ENCODE measurements at places on chromosomes 6 and 20.

DNA sequence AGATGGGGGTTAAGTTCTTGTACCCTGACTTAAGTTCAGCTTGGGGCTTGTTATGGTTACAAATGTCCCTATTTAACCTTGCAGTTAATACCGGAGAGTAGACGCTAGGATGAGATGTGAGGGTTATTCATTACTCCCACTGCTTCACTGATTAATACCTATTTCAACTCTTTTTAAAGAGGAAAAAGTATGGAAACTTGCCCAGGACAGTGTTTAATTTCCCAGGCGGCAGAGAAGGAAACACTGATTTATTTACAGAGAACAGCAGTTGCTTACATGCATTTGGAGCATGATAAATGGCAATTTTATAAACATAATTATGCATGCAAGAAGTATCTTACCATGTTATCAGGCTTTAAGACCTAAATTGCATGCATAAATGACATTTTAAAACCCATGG, 137.7 kb downstream of the RCAN2 start:
- DNase-seq: no peak

DNA sequence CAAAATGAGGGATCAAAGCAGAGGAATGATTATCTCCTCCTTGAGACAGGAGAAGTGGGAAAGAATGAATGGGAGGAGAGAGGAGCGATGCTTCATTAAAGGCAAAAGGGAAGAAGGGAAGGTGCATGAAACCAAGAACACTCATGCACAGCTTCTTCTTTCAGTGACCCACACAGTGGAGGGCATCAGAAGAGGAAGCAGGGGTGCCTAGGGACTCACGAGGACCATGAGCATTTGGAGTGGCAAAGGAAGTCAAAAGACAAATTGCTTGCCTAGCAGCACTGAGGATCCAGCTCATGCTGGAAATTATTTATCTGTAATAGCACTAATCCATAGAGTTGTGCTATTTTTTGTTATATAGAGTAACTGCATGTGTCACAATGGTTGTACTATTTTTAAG, 66.1 kb downstream of the SMLR1 start:
- DNase-seq: no peak

DNA sequence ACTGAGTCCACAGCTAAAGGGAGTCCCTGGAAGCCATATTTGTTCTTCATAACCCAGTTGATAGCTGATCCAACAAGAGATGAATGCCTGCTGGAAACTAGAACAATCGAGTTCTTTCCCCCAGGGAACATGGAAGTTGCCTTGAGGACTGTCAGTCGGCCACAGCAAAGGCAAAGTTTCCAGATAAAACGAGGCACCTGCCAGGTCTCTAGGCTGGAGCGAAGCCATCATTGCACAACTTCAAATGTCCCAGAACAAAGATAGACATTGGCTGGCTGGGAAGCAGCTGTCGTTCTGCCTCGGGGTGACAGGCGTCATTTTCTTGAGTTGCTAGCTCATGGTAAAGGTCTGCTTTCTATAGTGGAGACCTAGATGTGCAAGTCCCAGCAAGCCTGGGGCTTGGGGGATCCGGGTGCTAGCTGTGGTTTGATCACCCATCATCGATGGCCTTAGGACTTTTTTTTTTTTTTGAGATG, 184.4 kb upstream of the ZNF217 start:
- no peak for DNase-seq

DNA sequence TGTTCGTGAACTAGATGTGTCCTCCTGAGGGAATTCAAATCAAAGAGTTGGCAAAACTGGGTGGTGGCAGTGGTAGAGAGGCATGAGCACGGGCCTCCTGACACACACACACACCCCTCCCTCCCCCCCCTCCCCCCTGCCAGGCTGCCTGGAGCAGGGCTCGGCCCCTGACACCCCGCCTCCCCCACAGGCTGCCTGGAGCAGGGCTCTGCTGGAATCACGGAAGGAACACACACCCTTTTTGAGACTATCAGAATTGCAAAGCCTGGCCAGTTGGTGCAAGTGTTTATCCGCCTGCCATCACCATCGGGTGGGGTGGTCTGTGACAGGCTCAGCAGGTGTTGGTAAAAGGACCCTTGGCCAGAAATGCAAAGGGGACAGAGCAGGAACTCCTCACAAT, 59.0 kb downstream of the FAM120B start:
- no peak for DNase-seq

DNA sequence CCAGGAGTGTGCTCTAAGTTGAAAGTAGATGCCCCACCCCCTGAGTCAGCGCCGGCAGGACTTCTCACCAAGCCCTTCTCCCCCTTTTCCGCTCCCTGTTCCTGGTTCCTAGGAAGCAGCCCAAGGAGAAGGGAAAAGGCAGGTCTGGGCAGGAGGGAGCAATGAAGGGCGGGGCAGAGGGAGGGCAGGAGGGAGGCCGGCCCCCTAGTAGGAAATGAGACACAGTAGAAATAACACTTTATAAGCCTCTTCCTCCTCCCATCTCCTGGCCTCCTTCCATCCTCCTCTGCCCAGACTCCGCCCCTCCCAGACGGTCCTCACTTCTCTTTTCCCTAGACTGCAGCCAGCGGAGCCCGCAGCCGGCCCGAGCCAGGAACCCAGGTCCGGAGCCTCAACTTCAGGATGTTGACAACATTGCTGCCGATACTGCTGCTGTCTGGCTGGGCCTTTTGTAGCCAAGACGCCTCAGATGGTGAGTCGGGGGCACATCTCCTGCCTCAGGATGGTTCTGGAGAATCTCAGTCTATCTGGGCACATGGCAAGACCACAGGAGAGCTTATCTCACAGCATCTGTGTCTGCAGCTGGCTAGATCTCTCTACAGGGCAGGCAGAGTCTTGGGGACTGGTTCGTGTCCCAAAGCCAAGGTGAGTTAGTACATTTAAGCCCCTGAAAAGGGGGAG, at the start of gene PROCR:
PROCR (plus strand) TSS at position 320 of the 681 bp plus-strand sequence; CDS start at position 403, 83 bp downstream.
- DNase-seq: peak; percentile 93

- no peak for DNase-seq
Measured at GRCh38 chr20:46302106-46302505, 6.2 kb downstream of the CDH22 start.

- no peak for DNase-seq
Measured at GRCh38 chr20:42319252-42320013, 701.3 kb upstream of the CHD6 start.

- no peak for DNase-seq
Measured at GRCh38 chr20:35267092-35267491, 10.8 kb downstream of the MMP24OS start.

- no peak for DNase-seq
Measured at GRCh38 chr6:33950891-33951889, 147.4 kb upstream of the MLN start.

DNA sequence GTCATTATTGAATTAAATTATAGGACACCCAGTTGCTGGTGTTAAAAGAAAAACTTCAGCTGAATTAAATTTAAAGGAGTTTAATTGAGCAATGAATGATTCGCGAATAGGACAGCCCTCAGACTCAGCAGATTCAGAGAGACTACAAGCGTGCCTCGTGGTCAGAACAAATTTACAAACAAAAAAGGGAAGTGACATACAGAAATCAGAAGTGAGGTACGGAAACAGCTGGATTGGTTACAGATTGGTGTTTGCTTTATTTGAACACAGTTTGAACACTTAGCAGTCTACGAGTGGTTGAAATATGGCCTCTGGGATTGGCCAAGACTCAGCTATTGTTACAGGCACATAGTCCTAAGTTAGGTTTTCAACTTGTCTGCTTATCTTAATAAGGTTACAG, 25.8 kb upstream of the TNFRSF21 start:
- DNase-seq: no peak

- DNase-seq: no peak
Measured at GRCh38 chr20:42380287-42380686, 762.1 kb upstream of the CHD6 start.

GRCh38 chr6:163526346-163526745, 111.8 kb downstream of the QKI start:
- DNase-seq: no peak

DNA sequence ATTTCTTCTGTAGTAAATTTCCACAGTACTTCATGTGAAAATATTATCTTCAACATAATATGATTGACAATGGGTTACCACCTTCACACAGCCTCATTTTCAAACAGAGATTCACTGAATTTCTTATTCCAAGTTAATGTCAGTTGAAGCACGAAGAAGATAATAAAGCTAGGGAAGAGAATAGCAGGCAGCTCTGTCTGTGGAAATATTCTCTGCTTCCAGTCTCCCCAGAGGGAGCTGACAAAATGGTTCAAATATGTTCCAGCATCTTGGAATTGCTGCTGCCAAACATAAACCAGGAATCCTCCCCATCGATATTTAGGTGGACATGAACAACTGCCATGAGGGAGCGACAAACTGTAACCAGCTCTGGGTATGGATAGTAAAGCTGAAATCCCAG, 224.8 kb downstream of the GJA1 start:
- no peak for DNase-seq

DNA sequence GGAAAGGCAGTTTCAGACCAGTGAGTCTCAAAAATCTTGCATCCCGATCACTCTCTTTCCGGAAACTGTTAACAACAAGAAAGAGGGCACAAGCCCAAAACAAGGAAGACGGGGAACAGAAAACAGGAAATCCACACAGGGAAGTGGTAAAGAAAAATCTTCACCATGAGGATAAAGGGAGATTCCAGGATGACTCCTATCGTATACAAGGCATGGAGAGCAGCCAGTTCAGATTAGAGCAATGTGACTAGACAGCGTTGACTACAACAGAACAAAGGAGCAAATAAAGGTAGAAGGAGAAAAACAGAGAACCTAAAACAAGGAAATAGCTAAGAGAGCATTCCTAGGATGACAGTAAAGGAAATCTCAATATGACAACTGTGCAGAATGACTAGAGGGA, 26.5 kb downstream of the VNN1 start:
- no peak for DNase-seq

- DNase-seq: no peak
Measured at GRCh38 chr6:111810294-111811131, 62.7 kb downstream of the FYN start.

All from NCI-H82 (cell line).